Activated CD4-positive, alpha-beta T cell treated with anti-CD3 and anti-CD28 coated beads, Interleukin-2, amount 10 ng/mL, durations not matched to agents 7 days and 5 days (primary cell): ENCODE measurements at places on chromosomes 7 and 10. TPM values are rescaled to one million over a fixed set of nuclear protein-coding genes. Genes with fewer than 3 reads are reported as not detected.

CPN1 gene
- total RNA-seq = not detected

MSS51 gene
- 3.4 TPM for total RNA-seq

GRCh38 chr10:111231779-111232178 lies 154.9 kb downstream of the ADRA2A start:
- H3K27ac ChIP-seq = no peak overlapping the region
- H3K4me3 ChIP-seq = no peak overlapping the region
- peaks cover 2% of the 10 kb centered on the region for H3K27me3 ChIP-seq
- no peaks in the 10 kb centered on the region for H3K4me1 ChIP-seq

- no peak overlapping the region for H3K27ac ChIP-seq
- no peaks in the 10 kb centered on the region for H3K4me1 ChIP-seq
- H3K27me3 ChIP-seq = peaks cover 11% of the 10 kb centered on the region
- no peak overlapping the region for H3K4me3 ChIP-seq
Measured at GRCh38 chr7:141312828-141313521, 238.2 kb upstream of the AGK start.

DNA sequence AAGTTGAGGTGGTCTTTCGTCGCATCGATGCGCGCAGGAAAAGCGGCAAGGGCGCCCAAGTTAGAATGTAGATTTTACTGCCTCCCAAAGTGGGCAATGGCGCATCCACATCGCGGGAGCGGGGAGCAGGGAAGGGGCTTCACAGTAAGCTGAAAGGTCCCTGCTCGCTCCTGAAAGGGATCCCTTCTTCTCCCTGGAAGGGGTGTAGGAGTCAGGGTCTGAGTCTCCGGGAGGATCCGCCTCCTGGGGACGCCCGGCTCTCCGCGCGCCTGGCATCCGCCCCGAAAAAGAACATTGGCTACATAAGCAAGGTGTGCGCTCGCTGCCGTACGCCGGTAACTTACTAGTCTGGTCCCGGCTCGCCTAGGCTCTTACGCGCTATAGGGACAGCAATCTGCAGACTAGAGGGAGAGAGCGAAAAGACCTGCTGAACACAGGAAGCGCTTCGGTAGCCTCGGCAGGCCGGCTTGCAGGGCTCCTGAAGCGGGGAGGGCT lies 804 bp downstream of the UNC5B start:
- H3K36me3 ChIP-seq = no peaks in the 10 kb centered on the region
- peak; percentile 47 for DNase-seq
- H3K4me3 ChIP-seq = peak overlapping the region; percentile 58
- H3K27me3 ChIP-seq = peaks cover 69% of the 10 kb centered on the region
- H3K27ac ChIP-seq = no peak overlapping the region
